ENCODE measurements at places on chromosomes 16 and 17.

DNA sequence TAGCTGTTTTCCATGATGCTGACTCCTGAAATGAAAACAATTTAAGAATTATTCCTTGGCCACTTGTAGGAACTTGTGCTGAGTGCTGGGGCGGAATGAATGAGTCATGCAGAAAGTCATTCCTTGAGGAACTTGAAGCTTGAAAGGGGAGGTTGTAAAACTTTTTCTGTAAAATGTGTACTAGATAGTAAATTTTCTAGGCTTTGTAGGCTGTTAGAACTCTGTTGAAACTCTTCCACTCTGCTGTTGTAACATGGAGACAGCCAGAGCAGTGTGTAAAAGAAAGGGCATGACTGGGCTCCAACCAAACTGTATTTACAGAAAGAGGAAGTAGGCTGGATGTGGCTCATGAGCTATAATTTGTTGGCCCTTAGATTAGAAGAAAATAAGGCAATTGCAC is 46.1 kb downstream of the ABCA8 start:
- DNase-seq = no peak

GRCh38 chr17:8831234-8831849 is 32.2 kb upstream of the MFSD6L start:
- DNase-seq = no peak

- DNase-seq = no peak
Observed at GRCh38 chr16:57013902-57014301, 24.5 kb downstream of the NLRC5 start.

DNA sequence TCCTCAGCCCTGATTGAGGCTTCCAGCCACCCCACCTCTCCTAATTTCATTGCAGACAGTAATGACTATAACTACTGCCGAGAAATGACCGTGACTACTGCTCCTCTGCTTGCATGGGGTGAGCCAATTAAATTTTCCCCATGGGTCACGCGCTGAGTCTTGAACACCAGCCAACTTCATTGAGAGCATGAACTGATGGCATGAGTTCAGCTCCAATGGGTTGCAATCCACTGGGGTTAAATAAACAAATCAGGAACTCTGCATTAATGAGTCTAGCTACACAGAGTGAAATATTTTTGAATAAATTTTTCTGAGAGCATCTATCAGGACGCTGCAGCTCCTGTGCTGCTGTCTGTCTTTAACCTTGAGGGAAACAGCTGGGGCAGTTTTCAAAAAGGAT is 61.6 kb upstream of the CLEC3A start:
- no peak for DNase-seq

DNA sequence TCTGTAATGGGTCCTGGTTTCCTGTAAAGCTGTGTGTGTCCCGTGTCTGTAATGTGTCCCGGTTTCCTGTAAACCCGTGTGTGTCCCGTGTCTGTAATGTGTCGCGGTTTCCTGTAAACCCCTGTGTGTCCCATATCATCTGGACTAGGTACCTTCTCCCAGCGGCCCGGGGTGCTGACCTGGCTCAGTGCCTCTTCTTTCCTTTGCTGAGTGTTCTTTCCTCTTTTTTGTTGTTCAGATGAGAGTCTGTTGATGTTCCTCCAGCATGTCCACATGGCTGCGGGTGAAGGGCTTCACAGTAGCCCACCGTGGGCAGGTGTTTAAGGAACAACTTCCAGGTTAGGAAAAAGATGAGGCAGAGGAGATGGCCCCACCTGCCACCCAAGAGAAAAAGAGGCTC is 46.6 kb upstream of the GNG13 start:
- no peak for DNase-seq

GRCh38 chr16:86025706-86026105 is 126.7 kb downstream of the IRF8 start:
- DNase-seq = no peak

- no peak for DNase-seq
Observed at GRCh38 chr16:77869997-77870813, 81.8 kb downstream of the VAT1L start.

All from CD4-positive, alpha-beta T cell treated with Interleukin-15 for 1 hour (primary cell).